ENCODE measurements at places on chromosomes 3 and 15.

GRCh38 chr3:14497321-14497720, 42.8 kb downstream of the GRIP2 start:
- no peak for DNase-seq

GRCh38 chr3:69879051-69879450, 120.5 kb upstream of the SAMMSON start:
- no peak for DNase-seq

DNA sequence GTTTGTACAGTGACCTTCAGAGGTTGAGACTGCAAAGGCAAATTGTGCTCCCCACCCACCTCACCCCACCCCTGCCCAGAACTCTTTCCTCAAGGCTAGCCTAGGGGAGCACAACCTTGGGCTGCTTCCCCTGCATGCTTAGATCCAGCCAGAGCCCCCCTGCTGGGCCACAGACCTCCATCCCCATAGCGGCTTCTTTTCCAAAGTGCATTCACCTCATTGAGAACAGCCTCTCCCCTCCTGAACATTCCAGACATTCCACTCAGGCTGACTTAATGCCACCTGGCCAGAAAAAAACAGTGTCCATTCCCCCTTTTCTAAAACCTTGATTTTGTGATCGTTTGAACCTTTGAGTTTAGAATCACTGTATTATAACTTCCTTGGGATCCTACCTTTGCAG, 124.4 kb upstream of the TOPAZ1 start:
- DNase-seq = no peak

DNA sequence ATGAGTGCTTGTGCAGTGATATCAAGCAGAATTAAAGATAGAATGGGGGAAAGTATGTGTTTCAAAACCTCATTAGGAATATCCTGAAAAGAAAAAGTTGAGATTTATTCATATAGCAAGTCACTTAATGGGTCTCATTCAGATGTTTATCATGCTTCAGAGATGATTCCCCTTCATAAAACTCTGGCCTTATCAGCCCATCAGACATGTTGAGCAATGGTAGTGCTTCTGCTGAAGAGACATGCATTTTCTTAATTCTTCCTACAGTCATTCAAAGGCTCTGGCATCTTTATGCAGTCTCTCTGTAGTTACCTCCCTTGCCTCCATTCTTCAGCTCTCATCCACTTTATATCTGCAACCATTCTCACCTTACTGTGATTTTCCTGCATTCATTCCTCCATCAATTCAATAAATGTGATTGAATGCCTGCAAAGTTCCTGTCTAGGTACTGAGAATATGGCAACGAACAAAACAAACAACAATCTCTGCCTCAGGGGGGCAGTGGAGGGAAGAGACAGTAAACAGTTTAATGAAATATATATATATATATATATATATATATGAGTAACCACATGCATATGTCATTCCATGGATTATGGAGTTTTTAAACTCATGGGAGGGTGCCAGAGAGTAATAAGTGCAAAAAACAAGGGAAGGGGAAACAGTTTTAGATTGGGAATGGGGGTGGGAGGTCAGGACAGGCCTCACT, 138.5 kb downstream of the NECTIN3 start:
- no peak for DNase-seq

DNA sequence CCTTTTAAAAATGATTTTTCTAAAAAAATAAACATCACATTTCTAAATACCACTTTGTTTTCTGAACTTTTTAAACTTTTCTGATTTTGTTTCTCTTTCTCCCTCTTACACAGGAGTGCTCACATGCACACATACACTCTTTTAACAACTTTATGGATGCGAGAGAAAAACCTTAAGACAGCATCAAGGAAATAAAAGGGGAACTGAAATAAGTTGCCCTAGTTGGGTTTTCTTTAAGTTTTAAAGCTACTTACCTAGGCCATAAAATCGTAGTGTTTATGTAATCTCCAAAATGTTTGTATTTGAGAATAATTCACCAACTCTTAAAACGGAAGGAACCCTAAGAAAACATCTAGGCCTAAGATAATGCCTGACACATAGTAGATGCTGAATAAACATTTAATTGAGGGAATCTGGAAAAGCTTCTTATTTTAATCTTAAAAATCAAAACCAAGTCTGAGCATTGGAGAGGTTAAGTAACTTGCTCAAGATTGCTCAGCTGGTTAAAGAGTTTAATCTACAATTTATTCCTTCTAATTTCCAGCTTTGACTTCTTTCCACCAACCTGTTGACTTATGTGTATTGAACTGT, 1.2 kb upstream of the BBX start:
- no peak for DNase-seq

GRCh38 chr3:171524921-171525310, 64.7 kb upstream of the TNIK start:
- no peak for DNase-seq

DNA sequence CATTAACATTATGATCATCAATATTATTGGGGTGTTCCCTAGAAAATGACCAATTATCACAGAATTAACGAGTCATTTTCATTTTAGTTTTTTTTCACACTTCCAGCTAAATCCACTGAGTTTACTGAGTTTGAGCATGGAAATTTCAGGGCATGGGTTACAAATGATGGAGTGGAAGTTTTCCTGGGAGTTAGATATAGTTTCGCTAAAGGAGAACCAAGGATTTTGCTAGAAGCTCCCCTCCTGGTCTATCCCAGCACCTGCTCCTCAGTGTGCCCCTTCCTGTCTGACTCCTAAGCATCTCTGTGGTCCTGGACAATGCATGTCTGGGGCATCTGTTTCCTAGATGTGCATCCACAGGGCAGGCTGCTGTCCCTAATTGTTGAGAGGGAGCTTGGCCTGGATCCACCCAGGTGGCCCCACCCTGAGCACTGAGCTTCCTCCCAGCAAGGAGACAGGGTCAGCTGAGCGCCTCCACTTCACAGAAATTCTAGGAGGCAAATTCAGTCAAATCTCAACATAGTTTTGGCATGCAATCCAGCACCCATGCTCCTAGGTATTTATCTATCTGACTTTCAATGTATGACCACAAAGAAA, 102.3 kb upstream of the GOLGA6L6 start:
- DNase-seq = no peak

- no peak for DNase-seq
Observed at GRCh38 chr15:79166311-79166955, 75.9 kb upstream of the RASGRF1 start.

DNA sequence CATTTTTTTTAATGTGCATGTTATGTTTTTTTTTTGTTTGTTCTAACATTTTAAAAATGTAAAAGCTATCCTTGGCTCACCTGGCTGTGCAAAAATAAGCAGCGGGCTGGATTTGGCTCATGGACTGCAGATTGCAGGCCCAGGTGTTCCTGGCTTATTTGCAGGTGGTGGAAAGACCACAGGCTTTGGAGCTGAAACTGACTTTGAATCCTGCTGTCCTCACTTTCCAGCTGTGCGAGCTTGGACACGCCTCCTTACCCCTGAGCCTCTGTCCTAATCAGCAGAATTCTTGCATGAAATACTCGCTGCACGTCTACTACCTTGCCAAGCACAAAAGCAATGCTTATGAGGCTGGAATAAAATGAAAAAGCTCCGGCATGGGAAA, 188.7 kb upstream of the TPM1 start:
- DNase-seq = no peak

DNA sequence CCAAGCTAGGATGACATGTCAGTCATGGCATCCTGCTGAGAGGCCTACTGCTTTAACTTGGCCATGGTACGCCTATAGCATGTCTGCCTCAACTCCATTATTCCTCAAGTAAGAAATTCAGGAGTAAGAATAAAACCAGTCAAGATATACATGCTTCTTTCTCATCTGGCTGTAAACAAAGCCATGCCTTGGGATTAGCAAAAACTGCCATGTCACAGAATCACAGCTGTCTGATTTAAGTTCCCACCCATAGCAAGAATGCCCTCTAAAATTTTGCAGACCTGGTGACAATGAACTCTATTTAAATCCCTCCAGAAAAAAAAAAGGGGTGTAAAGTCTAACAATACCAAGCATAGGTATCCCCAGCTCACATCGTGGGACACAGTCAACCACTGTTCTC, 55.6 kb upstream of the ACAN start:
- no peak for DNase-seq

GRCh38 chr15:89023311-89023961, 64.8 kb upstream of the ABHD2 start:
- no peak for DNase-seq

DNA sequence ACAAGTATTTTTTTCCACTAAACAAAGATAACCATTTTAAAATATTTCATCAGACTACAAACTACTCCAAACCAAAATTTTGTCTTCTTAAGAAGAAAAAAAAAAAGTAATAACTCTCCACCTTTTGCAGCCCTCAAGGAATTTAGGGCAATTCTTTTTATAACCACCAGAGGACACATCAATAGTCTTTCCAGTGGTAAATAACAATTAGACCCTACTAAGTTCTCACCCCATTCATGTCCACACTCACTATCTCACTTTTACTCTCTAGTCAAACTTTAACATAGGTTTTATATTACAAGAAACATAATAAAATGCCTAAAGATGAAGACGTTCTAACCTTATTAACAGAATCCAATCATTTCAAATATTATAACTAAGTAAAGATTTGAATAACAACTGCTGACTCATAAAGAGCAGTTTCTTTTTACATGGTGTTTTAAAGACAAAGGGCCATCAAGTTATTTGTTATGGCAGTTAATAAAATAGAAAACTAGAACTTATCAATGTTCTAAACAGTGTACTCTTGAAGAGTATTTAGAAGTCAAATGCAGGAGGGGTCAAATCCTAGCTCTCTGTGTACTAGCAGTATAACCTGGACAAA, 33.0 kb downstream of the CCDC39 start:
- DNase-seq = no peak

All from neuronal stem cell (in vitro differentiated cells).